Vagina (tissue), 2 donors: ENCODE measurements at places on chromosomes 2 and 18. TPM values are rescaled to one million over a fixed set of nuclear protein-coding genes. Genes with fewer than 3 reads are reported as not detected.

- DNase-seq = peak; percentile 56
- no peak overlapping the region for H3K27ac ChIP-seq
- H3K4me3 ChIP-seq = peak overlapping the region; percentile 11
- no peaks in the 10 kb centered on the region for H3K36me3 ChIP-seq
- H3K4me1 ChIP-seq = peaks cover 15% of the 10 kb centered on the region
These were observed 2750.9 kb downstream of the RPIA start for GRCh38 chr2:91442246-91442905.

DNA sequence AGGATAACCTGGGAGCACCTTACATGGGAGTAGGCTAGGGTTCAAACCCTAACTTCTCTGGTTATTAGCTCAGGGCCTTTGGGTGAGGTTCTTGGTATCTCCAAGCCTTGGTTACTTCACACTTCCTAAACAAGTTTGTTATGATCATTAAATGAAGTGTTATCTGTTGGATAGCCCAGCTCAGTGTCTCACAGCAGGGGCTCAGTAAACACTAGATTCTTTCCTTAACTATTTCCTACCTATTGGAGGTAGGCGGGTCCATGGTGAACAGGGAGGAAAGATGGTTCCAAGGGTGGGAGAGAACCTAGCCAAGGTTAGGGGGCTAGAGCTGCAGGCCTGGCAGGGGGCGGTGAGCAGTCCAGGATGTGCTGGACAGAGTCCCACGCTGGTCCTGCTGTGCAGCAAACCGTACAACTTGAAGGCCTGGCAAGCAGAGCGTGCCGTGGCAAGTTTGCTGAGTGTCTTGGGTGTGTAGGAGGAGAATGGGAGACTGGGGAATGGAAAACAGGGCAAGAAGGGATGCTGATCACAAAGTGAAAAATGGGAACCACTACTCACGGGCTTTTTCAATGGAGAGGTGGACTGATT is 259.1 kb downstream of the PRKCE start:
- H3K4me1 ChIP-seq = peaks cover 24% of the 10 kb centered on the region
- no peak for DNase-seq
- no peak overlapping the region for H3K4me3 ChIP-seq
- no peaks in the 10 kb centered on the region for H3K36me3 ChIP-seq

- no peaks in the 10 kb centered on the region for H3K36me3 ChIP-seq
- DNase-seq = no peak
- H3K27ac ChIP-seq = no peak overlapping the region
- H3K4me3 ChIP-seq = no peak overlapping the region
- H3K4me1 ChIP-seq = peaks cover 5% of the 10 kb centered on the region
These were observed 390.9 kb upstream of the TRIB2 start for GRCh38 chr2:12325806-12326205.

DNA sequence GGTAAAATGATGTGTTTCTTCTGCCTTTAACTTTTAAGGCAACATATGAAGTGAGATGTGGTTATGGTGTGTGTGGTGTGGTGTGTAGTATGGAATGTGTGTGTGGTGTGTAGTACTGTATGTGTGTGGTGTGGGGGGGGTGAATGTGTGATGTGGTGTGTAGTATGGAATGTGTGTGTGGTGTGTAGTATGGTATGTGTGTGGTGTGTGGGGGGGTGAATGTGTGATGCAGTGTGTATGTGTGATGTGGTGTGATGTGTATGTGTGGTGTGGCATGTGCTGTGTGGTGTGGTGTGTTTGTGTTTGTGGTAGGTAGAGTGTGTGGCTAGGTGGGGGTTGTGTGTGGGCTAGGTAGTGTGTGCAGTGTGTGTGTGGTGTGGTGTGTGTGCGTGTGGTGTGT is 17.2 kb upstream of the ARL4C start:
- no peaks in the 10 kb centered on the region for H3K36me3 ChIP-seq
- no peaks in the 10 kb centered on the region for H3K27me3 ChIP-seq
- no peak overlapping the region for H3K27ac ChIP-seq
- H3K4me3 ChIP-seq = no peak overlapping the region
- H3K4me1 ChIP-seq = no peaks in the 10 kb centered on the region

Gene FLACC1
- total RNA-seq = 0.74 TPM
